ENCODE measurements at places on chromosomes 1 and 21.
A peak's percentile ranks its signal among the peaks of the same experiment; 100 is the strongest.

DNA sequence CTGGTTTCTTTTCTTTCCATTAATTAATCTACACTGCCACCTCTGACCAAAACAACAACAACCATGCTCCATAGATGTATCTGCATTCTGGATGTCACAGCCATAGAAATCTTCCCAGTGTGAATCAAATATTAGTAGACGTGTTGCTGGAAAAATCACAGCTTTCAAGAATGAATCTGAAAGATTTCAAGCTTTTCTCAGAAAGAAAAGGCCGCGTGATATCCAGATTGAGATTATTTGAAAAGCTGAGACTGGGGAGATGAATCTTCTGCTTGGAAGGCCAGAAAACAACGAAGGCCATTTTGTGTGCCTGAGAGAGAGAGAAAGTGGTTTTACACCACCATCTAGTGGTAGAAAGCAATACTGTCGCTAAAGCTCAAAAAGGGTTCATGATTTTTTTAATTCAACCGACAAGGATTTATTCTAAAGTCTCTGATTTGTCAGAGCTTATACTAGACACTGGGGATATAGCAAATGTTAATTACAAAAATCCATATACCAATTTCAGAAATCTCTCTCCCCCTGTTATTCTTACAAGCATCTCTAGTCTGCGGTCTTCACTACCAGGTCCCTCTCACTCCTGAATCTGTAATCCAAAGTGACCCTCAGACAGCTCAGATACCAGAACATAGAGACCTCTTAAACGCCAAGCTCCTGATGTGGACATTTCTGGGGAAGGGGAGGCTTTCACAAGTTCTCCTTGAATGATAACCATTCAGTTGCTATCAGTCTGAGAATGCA is 87.5 kb upstream of the SGIP1 start:
- peak; percentile 72 for DNase-seq

- no peak for DNase-seq
Measured at GRCh38 chr1:42831273-42831672, 14.1 kb upstream of the SVBP start.

GRCh38 chr1:211487672-211488208 is 4.2 kb downstream of the RD3 start:
- DNase-seq = no peak

GRCh38 chr1:245693116-245693793 is 538.5 kb downstream of the KIF26B start:
- DNase-seq = no peak

- no peak for DNase-seq
Measured at GRCh38 chr1:91278754-91279153, 125.9 kb downstream of the HFM1 start.

DNA sequence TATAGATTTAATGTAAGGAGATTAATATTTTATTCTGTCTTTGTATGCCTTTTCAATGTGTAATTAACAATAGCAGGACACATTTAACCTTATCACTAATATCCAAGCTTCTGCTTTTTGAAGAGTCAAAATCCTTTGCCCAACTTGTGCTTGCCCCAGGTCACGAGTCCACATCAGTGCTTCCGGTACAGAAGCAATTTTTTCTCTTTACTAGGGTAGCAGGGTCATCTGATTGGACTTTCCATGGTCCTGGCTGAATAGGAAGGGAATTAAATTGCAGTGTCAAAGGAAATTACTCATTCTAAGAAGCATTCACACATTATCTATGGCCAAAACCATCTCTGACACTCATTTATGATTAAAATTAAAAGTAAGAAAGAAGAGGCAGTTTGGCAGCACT is 460.5 kb upstream of the ADGRL2 start:
- DNase-seq = no peak

- no peak for DNase-seq
Measured at GRCh38 chr1:107124694-107125093, 16.1 kb upstream of the NTNG1 start.

DNA sequence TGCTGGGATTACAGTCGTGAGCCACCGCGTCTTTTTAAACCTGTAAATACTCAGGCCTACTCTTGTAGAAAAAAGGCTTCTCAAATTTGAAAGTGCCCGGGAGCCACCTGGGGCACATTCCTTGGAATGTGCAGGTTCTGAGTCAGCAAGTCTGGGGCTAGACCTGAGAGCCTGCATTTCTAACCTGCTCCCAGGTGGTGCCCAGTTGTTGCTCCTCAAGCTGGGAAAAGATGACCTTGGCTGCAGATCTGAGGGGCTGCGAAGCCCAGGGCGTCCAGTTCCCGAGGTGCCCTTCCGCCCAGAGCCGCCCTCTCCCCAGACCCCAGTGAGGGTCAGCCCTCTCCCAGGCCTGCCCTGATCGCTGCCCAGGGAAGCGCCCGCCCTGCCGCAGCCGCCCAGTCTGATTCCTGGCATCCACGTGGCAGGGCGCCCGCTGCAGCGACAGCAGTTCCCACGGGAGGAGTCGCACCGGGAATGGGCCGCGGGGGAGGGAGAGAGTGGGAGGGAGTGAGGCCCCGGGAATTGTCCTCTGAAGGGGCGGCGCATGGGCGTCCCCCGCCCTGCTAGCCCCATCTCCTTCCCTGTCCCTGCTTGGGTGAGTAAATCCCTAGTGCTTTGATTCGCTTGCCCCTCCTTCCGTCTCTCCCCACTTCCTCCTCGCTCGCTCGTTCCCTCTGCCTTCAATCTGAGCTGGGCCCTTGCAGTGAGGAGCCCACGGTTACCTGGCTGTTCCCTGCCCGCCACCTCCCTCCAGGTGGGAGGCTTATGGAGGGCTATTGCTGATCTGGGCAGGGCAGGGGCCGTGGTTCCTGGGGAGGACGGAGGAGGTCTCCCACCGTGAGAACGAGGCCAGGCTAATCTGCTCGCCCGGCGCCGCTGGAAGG is 18.8 kb upstream of the TENT5B start:
- DNase-seq = peak; percentile 37

- DNase-seq = no peak
Measured at GRCh38 chr1:33327587-33328325, 6.9 kb upstream of the A3GALT2 start.

DNA sequence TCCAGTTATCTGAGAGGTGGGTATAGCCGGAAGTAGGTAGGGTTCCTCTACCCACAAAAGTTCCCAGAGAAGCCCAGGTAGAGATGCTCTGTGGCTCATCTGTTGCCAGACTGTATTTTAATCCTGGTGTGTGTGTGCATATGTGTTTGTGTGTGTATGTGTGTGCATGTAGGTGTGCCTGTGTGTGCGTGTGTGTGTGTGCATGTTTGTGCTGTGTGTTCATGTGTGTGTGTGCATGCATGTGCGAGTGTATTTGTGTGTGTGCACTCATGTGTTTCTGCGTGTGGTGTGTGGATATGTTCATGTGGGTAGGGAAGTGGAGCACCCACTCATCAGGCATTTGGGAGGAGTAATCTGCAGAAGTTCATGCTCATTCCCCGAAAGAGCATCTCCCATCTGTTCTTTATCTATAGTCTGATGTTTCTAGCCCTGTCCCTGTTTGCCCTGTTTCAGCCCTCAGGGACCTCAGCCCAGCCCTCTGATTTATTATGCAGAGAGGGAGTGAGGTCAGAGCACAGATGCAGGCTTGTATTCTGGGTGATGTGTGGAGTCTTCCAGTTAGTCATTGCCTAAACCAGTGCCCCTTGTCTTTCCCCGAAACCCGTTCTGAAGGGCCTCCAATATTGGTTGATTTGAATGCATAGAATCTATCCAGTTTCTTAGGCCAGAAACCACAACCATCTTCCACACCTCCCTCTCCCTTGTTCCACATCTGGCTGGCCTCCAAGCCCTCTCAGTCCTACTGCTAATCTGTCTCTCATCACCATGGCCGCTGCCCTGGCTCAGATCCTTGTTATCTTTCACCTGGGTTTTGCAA is 69.1 kb downstream of the DISC1 start:
- peak; percentile 45 for DNase-seq

- no peak for DNase-seq
Measured at GRCh38 chr21:27536319-27536718, 569.4 kb upstream of the ADAMTS5 start.

- DNase-seq = no peak
Measured at GRCh38 chr1:117592155-117592554, 13.7 kb upstream of the TENT5C start.

DNA sequence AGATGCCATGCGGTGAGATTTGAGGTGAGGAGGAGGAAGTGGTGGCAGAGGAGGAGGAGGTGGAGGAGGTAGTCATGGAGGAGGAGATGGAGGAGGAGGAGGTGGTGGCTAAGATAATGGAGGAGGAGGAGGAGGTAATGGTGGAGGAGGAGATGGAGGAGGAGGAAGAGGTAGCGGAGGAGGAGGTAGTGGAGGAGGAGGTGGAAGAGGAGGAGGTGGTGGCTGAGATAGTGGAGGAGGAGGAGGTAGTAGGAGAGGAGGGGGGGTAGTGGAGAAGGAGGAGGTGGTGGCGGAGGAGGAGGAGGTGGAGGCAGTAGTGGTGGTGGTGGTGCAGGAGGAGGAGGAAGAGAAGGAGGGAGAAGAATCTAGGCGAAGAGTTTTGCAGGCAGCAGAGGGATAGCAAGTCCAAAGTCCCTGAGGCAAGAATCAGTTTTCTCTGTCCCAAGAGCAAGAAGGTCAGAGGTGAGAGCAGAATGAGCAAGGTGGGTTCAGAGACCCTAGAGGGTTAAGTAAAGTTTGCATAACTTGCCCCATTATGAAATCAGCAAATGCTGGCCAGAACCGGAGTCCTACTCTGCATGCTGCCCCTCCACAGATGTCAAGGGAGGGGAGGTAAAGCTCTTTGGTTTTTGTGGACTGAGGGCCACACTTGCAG is 38.9 kb upstream of the GNPAT start:
- DNase-seq = no peak

GRCh38 chr1:2393471-2393877 is 1.8 kb downstream of the RER1 start:
- DNase-seq = no peak

DNA sequence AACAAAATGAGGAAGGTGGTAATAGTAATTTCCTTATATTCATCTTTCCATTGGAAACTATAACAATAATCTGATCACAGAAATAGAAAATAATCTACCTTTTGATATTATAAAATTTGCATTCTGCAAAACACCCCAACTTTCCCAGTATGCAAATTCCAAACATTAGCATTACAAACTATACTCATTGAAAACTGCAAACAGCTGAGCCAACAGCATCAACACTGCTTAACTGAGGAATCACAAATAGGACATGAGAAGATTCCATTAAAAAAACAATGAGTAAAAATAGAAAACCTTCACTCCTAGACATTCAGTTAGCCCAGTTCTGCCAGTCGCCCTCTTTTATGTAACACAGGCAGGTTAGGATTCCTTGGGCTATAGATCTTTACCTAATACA is 18.1 kb downstream of the ZNF281 start:
- no peak for DNase-seq

- DNase-seq = no peak
Measured at GRCh38 chr1:215748431-215748830, 181.3 kb downstream of the KCTD3 start.

DNA sequence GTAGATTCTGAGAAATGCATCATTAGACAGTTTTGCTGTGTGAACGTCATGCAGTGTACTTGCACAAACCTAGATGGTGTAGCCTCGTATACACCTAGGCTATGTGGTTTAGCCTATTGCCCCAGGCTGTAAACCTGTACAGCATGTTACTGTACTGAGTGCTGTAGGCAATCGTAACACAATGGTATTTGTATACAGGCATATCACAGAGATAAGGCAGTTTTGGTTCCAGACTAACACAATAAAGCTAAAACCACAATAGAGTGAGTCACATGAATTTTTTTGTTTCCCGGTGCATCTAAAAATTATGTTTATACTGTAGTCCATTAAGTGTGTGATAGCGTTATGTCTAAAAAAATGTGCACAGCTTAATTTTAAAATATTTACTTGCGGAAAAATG is 6.9 kb downstream of the IL10RB start:
- DNase-seq = no peak

DNA sequence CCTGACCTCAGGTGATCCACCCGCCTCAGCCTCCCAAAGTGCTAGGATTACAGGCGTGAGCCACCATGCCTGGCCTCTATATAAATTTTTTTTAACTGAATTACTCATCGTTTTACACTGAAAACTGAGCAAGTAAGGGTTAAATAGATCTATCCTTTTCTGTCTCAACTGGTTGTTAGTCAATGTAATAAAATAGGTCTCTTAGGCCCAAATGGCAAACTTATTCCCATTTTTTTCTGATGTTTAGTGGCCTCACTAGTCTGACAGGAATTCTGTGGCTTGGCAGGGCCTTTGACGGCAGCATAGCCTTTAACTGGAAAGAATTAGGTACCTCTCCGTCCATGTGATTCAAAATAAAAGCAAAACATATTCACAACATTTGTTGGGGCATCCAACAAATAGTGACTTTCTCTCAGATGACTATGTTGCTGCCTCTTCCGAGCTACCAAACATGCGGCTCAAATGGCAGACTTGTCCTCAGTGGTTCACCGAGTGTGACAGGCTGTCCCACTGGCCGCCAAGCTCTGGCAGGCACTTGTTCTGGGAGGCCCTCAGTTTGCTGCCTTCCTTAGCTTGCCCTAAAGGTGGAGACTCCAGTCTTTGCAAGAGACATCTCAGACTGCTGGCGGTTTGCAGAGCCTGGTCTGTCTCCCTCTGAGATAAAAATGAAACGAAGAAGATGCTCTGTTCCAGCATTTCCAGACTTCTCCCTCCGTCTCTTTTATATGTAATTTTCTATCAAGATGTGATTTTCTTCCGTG is 17.4 kb downstream of the ATP1A4 start:
- DNase-seq = no peak

DNA sequence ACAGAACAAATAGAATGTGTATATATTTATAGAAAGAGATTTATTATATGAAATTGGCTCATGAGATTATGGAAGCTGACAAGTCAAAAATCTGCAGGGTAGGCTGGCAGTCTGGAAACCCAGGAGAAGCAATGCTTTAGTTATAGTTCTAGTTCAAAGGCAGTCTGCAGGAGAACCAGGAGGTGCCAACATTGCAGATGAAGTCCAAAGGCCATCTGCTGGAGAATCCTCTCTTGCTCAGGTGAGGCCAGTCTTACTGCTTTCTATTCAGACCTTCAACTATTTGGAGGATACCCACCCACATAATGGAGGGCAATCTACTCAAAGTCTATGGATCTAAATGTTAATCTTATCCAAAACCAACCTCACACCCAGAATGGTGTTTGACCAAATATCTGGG is 75.9 kb upstream of the MRPS6 start:
- DNase-seq = no peak

GRCh38 chr1:56904663-56905397 is 50.2 kb downstream of the C8A start:
- no peak for DNase-seq

DNA sequence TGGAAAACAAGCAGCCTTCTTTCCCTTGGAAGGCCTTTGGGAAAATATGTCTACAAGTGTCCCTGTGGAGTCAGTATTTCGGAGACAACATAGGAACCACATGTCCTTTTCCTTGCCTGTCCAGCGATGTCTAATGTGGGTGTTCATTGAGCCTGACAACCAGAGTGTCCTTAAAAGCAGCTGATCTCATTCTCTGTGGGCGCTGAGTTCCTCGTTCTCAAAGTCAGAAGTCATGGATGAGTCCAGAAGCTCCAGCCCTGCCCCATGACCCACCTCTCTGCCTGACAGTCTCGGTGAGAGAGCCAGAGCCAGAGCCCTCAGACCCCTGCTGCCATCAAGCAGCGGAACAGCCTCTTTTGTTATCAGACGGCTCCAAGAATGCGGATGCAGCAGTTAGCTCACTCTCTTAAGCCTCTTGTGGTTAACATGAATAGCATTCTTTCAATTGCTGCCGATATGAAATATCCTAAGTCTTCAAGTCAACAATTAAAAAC is 329.2 kb downstream of the TGFB2 start:
- no peak for DNase-seq

- peak; percentile 43 for DNase-seq
Measured at GRCh38 chr1:67347688-67348472, 40.2 kb downstream of the IL12RB2 start.

GRCh38 chr1:202189918-202190715 is 3.5 kb upstream of the LGR6 start:
- peak; percentile 45 for DNase-seq
